Cortex of kidney (tissue), 1 donor: ENCODE measurements at places on chromosomes 3 and 15.

DNA sequence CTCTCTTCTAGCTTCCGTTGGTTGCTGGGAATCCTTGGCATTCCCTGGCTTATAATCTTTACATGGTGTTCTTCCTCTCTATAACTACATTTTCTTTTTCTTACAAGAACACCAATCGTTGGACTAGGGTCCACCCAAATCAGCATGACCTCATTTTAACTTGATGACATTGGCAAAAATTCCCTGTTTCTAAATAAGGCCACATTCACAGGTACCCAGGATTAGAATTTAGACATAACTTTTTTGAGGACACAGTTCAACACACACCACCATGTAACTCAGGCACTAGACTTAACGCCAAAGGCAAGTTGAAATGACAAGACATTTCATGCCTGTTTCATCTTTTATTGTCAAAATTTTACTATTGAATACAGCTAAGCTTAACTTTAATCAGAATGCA, 93.0 kb downstream of the NECTIN3 start:
- DNase-seq, result no peak

- no peak for DNase-seq
Measured at GRCh38 chr3:129429602-129430001, 1.2 kb upstream of the EFCAB12 start.

GRCh38 chr15:75136758-75137157, 64.9 kb upstream of the C15orf39 start:
- no peak for DNase-seq

DNA sequence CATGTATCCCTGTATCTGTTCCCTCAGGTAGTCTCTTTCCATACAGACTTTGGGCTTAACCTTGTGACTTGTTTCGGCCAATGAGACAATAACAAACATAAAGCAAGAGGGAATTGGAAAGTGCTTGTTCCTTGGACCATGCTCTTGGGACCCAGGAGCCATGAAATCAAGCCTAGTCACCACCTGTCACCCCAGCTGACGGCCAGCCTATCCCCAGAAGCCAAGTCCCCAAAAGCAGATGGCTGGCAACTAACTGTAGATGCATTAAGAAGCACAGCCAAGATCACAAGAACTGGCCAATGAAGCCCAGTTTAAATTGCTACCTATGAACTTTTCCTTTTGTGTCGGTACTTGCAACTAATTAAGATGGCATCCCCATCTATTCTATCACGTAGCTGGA, 822.0 kb downstream of the CADM2 start:
- no peak for DNase-seq

- DNase-seq, result no peak
Measured at GRCh38 chr15:74434263-74435136, 742 bp upstream of the SEMA7A start.

DNA sequence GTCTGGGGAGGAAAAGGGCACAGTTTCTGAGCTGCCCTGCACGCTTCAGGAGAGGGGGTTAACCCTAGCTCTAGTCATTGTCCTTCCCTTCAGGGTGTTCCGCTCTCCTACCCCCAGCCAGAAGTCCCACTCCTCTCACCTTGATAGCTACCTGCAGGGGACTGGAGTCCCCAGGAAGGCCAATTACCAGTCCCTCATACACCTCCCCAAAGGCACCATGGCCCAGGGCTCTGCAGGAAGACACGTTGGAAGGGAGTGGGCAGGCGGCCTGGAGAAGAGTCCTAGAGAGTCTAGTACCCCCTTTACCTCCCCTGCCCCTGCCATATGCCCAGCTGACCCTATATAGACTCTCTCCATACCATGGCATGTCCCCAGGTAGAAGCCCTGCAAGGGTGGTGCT, 7.9 kb downstream of the LTK start:
- no peak for DNase-seq

- DNase-seq, result no peak
Measured at GRCh38 chr3:174758943-174759342, 100.2 kb upstream of the NAALADL2 start.

GRCh38 chr3:10262027-10262426, 13.8 kb downstream of the TATDN2 start:
- DNase-seq, result no peak

- no peak for DNase-seq
Measured at GRCh38 chr3:60933824-60934223, 317.4 kb downstream of the FHIT start.

DNA sequence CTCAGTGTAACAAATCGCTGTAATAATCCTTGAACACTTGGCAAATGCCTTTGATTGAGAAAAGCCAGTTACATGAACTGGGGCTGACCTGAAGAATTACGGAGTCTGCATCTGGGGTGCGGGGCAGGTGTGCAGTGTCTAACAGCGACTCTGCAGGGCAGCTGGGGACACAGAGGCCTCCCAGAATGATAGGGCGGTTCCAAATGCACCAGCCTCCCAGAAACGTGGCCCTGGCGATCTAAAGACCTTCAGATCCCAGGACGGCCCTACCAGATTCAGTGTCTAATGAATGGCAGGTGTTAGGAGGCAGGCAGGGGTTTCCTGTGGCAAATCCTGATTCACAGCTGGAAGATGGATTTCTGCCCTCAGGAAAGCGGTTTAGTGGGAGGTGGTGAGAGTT, 100.5 kb upstream of the RGMA start:
- no peak for DNase-seq

GRCh38 chr3:78887029-78887428, 880.8 kb downstream of the ROBO1 start:
- DNase-seq, result no peak

GRCh38 chr3:143139762-143140161, 20.2 kb downstream of the CHST2 start:
- DNase-seq, result no peak

- DNase-seq, result no peak
Measured at GRCh38 chr3:50815844-50816243, 141.1 kb downstream of the DOCK3 start.

GRCh38 chr3:181302960-181303359, 313.4 kb upstream of the DNAJC19 start:
- DNase-seq, result no peak

GRCh38 chr15:82554351-82554750, 14.1 kb upstream of the RPS17 start:
- no peak for DNase-seq

DNA sequence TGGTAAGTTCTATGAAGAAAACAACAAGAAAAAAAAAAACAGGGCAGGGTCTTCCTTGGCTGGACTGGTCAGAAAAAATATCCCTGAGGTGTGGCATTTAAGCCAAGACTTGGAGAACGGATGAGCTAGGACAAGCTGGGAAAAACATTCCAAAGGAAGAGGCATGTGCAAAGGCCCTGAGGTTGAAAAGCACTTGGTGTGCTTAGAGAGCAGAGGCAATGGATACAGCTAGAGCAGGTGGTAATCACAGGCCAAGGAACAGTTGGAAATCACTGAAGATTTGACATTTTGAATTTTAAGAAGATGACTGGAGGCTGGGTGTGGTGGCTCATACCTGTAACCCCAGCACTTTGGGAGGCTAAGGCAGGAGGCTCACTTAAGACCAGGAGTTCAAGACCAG, 42.9 kb upstream of the PDE8A start:
- DNase-seq, result no peak

DNA sequence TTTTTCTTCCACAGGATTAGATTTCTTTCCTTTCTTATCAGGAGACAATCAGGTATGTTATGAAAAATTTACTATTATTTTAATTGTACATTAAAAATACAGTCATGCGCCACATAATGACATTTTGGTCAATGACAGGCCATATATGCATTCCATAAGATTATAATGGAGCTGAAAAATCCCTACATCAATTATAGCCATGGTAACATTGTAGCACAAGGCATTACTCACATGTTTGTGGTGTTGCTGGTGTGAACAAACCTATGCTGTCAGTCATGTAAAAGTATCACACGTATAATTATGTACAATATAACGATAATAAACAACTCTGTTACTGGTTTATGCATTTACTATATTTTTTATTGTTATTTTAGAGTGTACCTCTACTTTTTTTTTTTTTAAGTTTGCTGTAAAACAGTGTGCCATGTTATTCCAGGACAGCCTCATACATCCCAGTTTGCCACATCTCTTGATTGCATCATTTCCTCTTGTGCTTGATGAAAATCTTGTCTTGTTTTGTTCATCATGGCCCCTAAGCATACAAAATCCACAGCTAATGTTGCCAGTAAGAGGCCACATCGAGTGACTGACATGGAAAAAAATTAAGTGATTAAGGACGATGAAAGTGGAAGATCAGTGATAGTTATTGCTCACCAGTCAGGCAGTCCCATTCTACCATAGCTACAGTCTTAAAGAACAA, 21.4 kb downstream of the CALML4 start:
- no peak for DNase-seq

DNA sequence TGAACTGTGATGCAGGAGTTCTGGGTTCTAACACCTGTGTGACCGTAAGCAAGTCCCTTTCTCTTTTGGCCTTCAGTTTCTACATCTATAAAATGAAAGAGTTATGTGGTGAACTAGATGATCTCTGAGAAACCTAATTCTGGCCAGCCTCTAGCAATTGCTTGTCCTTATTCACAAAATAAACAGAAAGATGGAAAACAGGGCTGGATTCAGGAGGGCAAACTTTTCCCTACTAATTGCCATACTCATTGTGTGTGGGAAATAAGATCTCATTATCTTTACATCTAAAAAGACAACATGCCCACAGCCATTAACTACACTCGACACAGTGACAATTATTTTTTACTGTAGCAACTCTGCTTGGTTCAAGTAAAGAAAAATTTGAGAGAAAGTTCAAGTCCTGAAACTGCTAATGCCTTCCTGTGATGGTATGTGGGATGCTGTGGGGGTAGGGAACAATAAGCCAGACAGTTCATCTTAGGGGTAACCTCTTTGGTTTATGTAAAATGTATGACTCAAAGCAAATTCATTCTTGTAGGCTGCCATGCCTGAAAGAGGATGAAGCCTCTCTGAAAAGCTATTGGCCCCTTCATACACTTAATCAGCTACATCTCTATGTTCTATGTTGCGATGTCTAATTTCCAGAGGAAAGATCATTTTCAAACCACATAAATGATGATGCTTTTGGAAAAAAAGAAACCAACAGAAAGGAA, 177.6 kb upstream of the BCL6 start:
- DNase-seq, result no peak

GRCh38 chr3:40923143-40923542, 276.2 kb upstream of the CTNNB1 start:
- DNase-seq, result no peak

- DNase-seq, result no peak
Measured at GRCh38 chr15:35440265-35440664, 105.7 kb downstream of the DPH6 start.

- DNase-seq, result no peak
Measured at GRCh38 chr3:187748050-187748481, 2.8 kb upstream of the BCL6 start.

DNA sequence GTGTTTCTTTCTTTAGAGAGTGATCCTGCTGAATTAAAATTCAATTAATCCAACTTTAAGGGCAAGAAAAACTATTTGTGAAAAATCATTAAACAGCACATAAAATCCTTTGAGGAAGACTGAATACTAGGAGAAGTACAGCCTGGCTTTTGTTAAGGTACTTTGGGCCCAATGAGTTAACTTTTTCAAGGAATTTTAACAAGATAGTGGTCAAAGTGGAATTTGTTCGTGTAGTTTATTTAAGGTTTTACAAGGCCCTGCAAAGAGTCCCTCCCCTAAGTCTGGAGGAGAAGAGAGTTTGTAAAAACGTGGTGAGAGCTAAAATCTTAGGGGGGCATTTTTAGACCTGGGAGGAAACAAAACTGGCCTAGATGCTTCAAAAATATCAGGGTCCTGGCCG, 26.0 kb upstream of the TRIM71 start:
- DNase-seq, result no peak

- DNase-seq, result no peak
Measured at GRCh38 chr3:70358978-70359580, 46.6 kb upstream of the MDFIC2 start.

- no peak for DNase-seq
Measured at GRCh38 chr3:61315871-61316270, 64.6 kb upstream of the FHIT start.

DNA sequence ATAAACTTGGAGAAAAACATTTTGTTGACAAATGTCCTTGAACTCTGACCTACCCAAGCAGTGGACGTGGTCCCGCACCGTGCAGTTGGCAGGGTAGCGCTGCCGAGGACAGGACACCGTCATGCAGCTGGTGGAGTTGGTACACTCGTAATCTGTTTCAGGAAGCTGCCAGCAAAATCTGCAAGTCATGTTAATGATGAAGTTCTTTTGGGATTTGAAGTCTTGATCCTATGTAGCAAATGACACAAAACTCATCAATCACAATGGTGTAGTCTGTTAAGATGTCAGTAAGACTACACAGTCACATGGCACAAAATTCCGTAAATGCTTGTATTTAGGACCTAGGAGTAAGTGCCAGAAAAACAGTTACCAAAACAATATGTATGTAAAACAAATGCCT, 5.5 kb downstream of the TM2D3 start:
- no peak for DNase-seq

GRCh38 chr3:44468572-44469520, 8.6 kb downstream of the ZNF445 start:
- no peak for DNase-seq

GRCh38 chr3:17619968-17620367, 122.5 kb downstream of the TBC1D5 start:
- DNase-seq, result no peak

DNA sequence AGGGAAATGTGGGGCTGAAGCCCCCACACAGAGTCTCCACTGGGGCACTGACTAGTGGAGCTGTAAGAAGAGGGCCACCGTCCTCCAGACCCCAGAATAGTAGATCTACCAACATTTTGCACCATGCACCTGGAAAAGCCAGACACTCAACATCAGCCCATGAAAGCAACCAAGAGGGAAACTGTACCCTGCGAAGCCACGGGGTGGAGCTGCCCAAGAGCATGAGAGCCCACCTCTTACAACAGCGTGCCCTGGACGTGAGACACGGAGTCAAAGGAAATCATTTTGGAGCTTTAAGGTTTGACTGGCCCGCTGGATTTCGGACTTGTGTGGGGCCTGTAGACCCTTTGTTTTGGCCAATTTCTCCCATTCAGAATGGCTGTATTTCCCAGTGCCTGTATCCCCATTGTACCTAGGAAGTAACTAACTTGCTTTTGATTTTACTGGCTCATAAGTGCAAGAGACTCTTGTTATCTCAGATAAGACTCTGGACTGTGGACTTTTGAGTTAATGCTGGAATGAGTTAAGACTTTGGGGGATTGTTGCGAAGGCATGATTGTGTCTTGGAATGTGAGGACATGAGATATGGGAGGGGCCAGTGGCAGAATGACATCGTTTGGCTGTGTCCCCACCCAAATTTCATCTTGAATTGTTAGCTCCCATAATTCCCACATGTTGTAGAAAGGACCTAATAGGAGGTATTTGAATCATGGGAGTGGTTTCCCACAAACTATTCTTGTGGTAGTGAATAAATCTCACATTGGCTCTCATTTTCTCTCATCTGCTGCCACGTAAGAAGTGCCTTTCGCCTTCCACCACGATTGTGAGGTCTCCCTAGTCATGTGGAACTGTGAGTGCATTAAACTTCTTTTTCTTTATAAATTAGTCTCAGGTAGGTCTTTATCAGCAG, 105.8 kb downstream of the CBLB start:
- no peak for DNase-seq
